AG20443 (cell line): ENCODE measurements at places on chromosomes 4 and X.

DNA sequence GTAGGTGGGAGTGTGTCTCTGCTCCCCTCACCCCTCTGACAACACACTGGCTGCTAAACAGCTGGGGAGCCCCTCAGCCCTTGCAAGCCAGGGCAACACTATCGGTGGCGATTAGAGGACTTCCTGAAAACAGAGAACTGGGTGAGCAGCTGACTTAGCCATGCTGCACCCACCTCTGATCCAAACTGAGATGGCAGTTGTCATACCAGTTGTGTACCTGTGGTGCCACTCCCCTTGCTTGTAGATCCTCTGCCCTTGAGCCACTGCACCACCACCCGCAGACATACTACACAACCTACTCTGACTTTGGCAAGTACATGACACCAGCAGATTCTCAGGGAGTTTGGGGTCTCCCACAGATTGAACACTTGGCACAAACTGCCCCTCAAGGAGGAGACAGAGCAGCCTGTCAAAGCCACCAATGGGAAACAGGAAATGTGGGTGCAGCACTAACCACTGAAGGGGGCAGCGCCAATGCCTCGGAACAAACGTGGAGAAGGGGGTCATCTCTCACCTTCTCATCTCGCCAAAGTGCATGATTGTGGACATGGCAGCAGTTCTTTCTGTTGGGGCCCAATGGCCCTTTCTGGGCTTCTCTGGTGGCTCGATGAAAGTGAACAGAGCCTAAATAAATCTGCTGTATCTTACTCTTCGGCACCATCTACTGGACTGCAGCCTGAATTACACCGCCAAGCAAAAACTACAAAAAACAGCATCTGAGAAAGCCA, 119.8 kb downstream of the NEK1 start:
- peak; percentile 70 for DNase-seq

DNA sequence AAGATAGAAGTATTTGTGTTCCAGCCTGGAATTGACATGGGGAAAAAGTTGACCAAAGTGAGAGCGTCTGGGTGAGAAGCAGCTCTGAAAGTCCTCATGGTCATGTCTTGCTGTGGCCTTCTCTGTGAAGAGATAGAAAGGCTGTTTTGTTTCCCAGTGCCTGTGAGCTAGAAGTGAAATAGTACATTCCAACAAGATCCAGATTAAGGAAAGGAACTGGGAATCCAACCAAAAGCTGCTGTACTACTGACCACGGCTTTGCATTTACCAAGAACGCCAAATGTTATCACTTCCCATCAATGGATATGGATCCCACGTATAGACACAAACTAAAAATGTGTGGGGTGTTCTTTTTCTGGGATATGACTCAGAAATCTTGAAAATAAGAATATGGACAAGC, 51.2 kb downstream of the TENM3 start:
- DNase-seq, result no peak

DNA sequence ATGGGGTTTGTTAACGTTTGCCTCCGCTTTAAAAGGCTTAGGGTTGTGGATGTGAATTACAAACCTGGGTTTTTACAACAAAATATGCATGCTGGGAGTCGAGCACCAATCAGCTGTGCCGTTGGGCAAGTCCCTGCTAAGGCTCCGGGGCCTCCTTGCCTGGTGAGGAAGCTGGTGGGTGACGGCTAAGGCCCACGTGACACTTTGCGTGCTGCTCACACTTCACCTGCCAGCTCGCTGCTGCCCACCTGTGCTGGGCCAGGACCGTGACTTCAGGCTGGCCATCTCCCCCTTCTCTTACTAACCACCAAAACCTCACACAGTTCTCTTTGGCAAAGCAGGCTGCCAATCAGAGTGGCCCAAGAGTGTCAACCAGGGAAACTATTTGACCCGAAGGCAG, 178.3 kb downstream of the AFAP1 start:
- no peak for DNase-seq

- DNase-seq, result peak; percentile 56
Measured at GRCh38 chrX:31227250-31227649, 155.4 kb upstream of the FTHL17 start.

- no peak for DNase-seq
Measured at GRCh38 chrX:72712094-72712755, 1.9 kb downstream of the PHKA1 start.

DNA sequence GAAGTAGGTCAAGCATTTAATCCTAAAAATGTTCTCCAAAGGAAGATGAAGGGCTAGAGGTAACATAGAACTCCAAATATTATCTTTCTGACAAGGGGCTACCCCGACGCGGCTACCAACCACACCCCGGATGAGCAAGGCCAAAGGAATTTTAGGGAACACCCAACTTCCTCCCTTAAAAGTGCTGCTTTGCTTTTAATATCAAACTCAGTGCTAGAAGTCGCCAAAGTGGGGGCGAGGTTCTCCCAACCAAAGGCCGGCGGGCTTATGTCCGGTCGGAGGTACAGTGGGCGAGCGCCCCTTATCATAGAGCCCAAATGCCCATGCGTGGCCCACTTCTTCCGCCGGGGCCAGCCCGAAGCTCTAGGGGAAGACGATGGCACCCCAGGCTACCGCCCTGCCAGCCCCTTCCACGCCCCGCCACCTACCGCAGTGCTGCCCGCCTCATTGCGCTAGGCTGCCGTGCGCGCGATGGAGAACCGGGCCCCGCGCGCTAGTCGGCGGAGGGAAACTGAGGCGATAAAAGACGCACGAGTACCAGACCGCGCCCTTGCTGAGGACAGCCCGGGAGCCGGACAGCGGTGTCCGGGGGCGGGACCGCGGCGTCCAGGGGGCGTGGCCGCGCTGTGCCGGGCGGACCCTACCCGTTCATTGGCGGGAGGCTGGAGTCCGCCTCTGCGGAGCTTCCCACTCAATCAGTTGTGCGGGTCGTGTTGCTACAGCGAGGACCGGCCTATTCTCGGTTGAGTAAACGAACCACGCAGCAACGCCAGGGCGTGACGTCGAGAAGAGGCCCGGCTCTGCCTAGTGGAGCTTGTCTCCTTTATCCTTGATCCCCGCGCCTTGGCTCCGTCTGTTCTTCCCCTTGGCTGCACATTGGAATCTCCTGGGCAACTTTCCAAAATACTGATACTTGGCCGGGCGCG, at the start of gene ACOT9:
TSS of gene ACOT9 (minus strand) at position 580 of the 926 bp plus-strand sequence. CDS start at position 448, 132 bp downstream.
- peak; percentile 94 for DNase-seq

- no peak for DNase-seq
Measured at GRCh38 chrX:112867570-112867969, 26.9 kb upstream of the AMOT start.

- DNase-seq, result no peak
Measured at GRCh38 chr4:124181039-124181438, 531.5 kb downstream of the ANKRD50 start.

DNA sequence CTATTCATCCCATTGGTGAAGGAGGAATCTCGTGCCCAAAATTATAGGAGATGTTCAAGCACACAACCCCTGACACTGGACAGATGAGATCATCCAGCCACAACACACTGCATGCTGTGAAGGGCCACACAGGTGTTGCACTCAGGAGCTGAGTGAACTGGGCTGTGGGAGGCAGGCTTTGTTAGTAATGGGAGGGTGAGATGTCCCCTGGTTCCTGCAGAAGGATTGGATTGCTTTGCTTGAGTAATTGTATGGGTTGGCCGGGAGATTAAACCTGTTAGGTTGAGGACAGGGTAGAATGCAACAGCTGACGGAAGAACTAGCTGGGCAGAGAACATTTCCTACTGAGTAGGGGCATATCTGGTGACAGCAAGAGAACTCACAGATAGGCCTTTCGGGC, 152.2 kb downstream of the TACR3 start:
- no peak for DNase-seq

- no peak for DNase-seq
Measured at GRCh38 chr4:182918044-182918607, 940 bp upstream of the DCTD start.

GRCh38 chr4:61860376-61860775, 660.2 kb downstream of the ADGRL3 start:
- DNase-seq, result no peak
